HepG2 (cell line): ENCODE measurements at places on chromosomes 5 and 9. TPM values are rescaled to one million over a fixed set of nuclear protein-coding genes. Genes with fewer than 3 reads are reported as not detected.

DNA sequence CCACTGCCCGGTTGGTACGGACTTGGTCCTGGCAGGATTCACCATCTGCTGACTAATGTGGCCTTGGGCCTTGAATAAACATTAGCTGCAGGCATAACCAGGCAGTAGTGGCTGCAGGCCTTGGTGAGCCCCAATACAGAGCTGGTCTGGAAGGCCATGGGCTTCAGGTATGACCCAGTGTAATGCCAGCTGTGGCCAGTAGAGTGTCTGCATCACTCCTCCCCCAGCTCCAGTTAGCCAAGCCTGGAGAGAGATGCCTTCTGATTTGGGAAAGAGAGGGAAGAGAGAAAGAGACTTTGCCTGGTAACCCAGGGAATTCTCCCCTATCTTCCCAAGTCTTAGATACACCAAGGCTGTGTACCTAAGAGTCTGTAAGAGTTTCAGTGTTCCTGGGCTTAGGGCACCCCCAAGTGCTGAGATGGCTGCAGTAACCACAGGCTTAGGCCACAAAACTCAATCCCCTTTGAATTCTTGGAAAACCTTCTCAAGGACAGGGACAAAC, 5.6 kb upstream of the C5 start:
- peak; percentile 83 for DNase-seq

- DNase-seq = no peak
Measured at GRCh38 chr5:161934486-161934885, 86.6 kb downstream of the GABRA1 start.

The CERCAM gene
- 17.1 and 19.6 TPM in 2 replicates for polyA plus RNA-seq

- DNase-seq = no peak
Measured at GRCh38 chr5:170355601-170356098, 33.5 kb downstream of the KCNMB1 start.

The DNAJC18 gene
- 5.7 and 6.6 TPM in 2 replicates for polyA plus RNA-seq

GRCh38 chr5:125928663-125929062, 494.5 kb upstream of the GRAMD2B start:
- no peak for DNase-seq

The ADAMTS12 gene
- polyA plus RNA-seq = under 0.01 and 0.03 TPM in 2 replicates

The CTXN3 gene
- polyA plus RNA-seq = not detected in 2 replicates

The KIF27 gene
- 0.82 and 0.95 TPM in 2 replicates for polyA plus RNA-seq

DNA sequence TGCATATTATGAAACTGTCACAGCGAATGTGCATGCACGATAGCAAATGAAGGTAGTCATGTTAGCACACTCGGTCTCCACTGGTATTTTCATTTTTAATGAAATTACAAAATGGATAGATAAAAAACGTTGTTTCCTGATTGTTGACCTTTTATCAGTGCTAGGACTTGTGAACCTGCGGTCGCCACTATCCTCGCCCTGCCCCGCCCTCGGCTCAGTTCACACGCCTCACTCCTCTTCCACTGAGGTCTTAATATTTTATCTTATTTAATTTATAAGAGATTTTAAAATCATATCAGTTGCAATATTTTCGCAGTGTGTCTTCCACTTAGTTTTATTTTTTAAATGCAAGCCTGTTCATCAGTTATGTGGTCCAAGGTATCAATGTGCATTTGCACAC, 382.6 kb upstream of the IRX4 start:
- DNase-seq = no peak

The FOXD4 gene
- polyA plus RNA-seq = 0.15 and 0.21 TPM in 2 replicates

GRCh38 chr5:13625616-13626198, 318.8 kb downstream of the DNAH5 start:
- DNase-seq = no peak

The INSL4 gene
- not detected in 2 replicates for polyA plus RNA-seq

DNA sequence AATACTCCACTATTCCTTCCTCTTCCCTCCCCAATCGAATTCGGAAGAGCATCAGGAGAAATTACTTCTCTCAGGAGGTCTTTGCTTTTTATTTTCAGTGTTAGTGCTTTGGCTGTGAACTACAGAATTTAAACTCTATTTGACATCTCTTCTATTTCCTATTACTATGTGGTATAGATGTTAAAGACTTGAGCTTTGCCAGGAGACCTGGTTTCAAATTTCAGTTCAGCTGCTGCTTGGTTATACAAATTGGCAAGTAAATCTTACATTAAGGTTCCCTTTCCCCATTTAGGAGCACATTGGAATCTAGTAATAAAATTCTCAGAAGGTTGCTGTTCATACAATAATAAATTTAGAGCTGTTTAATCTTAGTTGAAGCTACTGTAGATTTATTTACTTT, 13.1 kb downstream of the UHRF2 start:
- DNase-seq = no peak

- no peak for DNase-seq
Measured at GRCh38 chr9:7304627-7304995, 495.0 kb downstream of the DMAC1 start.

DNA sequence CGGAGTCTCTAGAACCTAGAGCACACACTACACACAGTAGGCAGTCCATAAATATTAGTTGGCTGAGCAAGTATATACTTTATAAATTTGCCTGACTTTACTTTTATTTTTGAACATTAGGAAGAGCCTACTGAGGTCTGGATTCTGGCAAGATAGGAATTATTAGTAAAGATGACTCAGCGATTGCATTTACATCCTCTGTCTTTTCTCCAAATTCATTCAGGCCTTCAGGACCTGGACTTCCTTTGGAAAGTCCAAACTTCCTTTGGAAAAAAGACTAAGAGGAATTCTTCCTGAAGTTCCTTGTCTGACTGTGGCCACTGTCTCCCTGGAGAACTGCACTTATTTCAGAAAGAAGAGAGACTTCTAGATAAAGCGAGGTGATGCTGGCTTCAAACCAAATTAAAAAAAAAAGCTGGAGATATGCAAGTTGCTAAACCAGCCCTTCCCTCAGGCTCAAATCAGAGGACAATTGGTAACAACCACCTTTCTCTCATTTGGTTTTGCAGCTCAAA, 251.3 kb downstream of the GAS1 start:
- DNase-seq = no peak

- DNase-seq = no peak
Measured at GRCh38 chr9:120532891-120533290, 47.1 kb downstream of the CDK5RAP2 start.

GRCh38 chr9:18294229-18294628, 179.7 kb upstream of the ADAMTSL1 start:
- no peak for DNase-seq
